ENCODE measurements at places on chromosomes 1 and 21.

DNA sequence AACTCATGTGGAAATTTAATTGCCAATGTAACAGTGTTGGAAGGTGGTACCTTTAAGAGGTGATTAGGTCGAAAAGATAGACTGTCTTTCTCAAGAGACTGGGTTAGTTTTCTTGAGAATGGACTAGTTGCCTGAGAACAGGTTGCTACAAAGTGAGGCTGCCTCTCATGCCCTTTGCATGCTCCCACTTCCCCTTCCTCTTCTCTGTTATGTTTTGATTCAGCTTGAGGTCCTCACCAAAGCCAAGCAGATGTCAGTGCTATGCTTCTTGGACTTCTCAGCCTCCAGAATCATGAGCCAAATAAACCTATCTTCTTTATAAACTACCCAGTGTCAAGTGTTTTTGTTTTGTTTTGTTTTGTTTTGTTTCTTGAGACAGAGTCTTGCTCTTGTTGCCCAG is 187.0 kb upstream of the RUNX1 start:
- DNase-seq: no peak

- DNase-seq: no peak
Measured at GRCh38 chr21:33434770-33435360, 31.7 kb downstream of the IFNGR2 start.

- no peak for DNase-seq
Measured at GRCh38 chr1:176159993-176160392, 47.1 kb downstream of the COP1 start.

GRCh38 chr1:94095744-94096469 is 25.0 kb downstream of the ABCA4 start:
- no peak for DNase-seq

- DNase-seq: no peak
Measured at GRCh38 chr1:13701271-13701640, 1.3 kb downstream of the PRDM2 start.

DNA sequence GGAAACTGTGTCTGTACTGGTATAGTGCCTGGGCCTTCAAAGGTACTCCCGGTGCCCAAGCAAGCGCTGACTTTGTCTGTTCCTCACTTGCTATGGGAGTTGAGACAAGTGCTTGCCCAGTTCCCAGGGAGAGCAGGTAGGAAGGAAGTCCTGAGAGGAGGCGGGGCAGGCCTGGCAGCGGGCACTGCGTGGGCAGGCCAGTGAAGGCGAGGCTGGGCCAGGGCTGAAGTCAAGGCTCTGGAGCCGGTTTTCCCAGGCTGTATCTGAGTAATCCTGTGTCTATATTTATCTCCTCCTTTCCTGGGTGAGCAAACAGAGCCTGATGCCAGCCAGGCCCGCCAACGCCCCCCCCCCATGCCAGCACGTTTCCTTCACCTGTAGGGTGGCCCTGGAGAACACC is 15.9 kb upstream of the EDN2 start:
- DNase-seq: no peak

- DNase-seq: no peak
Measured at GRCh38 chr1:1241588-1242219, 4.8 kb downstream of the C1QTNF12 start.

GRCh38 chr1:80154176-80154575 is 1147.6 kb upstream of the ADGRL4 start:
- DNase-seq: no peak

GRCh38 chr1:231203259-231204057 is 37.6 kb upstream of the GNPAT start:
- DNase-seq: no peak

GRCh38 chr1:248873409-248873992 is 14.6 kb upstream of the ZNF692 start:
- peak; percentile 99 for DNase-seq

DNA sequence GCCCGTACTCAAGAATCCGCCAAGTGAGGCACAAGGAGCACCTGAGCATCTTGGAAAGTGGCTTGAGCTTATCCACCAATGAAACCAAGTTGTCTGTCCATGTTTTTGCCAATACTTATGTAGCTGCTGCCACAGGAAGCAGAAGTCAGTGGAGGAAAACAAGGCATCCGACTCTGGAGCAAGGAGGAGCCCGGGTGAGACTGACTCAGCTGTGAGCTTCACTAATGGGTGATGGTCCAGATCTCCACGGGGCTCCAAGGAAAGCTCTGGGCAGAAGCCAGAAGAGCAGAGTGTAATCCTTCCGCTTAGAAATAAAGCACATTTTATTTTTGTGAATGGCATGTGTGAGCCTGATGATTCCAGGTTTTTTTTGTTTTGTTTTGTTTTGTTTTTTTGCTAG is 12.3 kb upstream of the SSR2 start:
- DNase-seq: no peak

GRCh38 chr1:96651517-96651916 is 70.1 kb upstream of the PTBP2 start:
- no peak for DNase-seq

GRCh38 chr1:185775501-185775900 is 41.3 kb downstream of the HMCN1 start:
- no peak for DNase-seq

DNA sequence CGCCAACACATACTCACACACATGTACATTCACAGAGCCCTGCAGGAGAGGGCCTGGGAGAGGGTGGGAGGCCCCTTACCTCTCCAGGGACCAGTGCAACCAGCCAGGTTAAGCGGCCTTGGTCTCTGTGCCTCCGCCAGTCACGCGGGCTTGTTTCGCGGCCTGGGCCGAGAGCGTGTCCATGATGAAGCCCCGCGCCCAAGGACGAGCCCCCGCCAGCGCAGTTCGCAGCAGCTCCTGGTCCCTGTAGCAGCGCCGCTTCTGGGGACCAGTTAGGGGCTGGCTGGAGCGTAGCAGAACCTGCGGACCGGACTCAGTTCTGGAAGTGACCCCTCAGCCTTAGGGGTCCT is 7.3 kb upstream of the FAM167B start:
- DNase-seq: no peak

- no peak for DNase-seq
Measured at GRCh38 chr1:210900079-210900478, 233.9 kb downstream of the KCNH1 start.

DNA sequence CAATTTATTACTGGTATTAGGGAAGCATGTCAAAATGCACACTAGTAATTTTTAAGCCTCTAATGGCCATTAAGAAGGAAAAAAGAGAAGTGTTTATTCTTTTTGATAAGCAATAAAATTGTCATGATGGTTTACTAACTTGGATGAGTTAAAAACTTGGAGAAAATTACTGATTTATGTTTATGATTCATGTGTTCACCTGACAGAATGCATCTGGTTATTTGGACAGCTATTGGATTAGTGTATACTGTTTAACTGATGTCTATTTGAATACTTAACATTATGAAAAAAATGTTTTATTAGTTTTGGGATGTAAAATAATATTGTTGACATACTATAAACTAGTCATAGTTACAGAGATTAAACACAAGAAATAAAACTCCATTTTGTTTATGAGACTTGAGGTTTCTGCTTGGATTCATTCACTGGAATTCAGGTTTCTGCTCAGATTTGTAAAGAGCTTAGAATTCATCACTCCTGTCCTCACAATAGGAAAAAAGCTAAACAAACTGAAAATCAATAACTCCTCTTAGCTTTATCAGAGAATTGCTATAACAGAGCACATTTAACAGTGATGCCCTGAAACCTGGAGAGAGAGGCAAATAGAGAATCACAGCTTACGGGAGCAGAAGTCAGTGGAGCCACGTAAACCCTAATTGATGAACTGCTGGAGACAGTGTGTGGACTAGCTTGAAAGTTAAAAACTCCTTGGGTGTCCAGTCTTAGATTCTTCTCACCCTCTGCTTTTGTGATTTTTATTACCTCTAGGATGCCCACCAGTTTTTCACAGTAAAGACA is 56.7 kb downstream of the RALGPS2 start:
- DNase-seq: no peak

- DNase-seq: no peak
Measured at GRCh38 chr1:38283696-38284470, 237.3 kb upstream of the POU3F1 start.

- DNase-seq: no peak
Measured at GRCh38 chr21:39094847-39095579, 88.2 kb downstream of the PSMG1 start.

- DNase-seq: no peak
Measured at GRCh38 chr1:215111916-215112315, 29.4 kb downstream of the KCNK2 start.

- no peak for DNase-seq
Measured at GRCh38 chr1:85608851-85609250, 28.3 kb downstream of the CCN1 start.

DNA sequence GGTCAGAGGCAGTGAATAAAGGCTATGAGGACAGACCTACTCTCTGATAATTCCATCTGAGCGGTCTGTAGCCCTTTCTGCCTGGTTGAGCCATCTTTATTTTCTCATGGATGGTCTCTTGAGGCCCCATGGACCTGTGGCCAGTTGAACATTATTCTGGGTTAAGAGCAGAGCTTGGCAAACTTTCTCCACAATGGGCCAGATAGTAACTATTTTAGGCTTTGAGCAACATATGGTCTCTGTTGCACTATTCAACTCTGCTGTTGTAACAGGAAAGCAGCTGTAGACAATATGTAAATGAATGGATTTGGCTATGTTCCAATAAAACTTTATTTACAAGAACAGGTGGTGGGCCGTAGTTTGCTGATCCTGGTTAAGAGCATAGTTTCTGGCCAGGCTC is 62.7 kb downstream of the KAZN start:
- DNase-seq: no peak

- DNase-seq: no peak
Measured at GRCh38 chr1:156941675-156942074, 21.2 kb downstream of the LRRC71 start.

- DNase-seq: no peak
Measured at GRCh38 chr21:36582271-36582670, 102.3 kb upstream of the CLDN14 start.

GRCh38 chr1:56866656-56867055 is 12.1 kb downstream of the C8A start:
- DNase-seq: no peak

DNA sequence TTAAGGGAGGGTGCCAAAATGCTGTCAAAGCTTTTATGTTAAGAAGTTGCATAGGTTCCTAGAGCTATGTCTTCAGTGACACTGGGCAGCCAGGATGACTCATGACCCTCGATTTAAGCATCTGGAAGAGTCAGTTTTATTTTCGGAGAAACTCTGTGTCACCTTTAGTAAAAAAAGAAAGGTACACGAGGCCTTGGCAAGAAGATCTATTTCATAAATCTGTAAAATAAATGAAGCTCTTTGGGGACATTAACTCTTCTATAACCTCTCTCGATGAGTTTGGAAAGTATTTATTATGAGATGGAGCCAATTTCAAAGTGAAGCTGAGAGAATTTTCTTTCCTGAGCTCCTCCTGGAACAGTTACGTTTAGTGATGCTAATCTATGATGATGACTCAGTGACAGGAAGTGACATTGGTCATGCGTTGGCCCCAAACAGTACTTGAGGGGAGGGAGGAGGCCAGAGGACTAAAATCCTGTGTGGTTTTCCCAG is 156.5 kb downstream of the HLX start:
- DNase-seq: no peak

GRCh38 chr21:27359141-27359540 is 392.3 kb upstream of the ADAMTS5 start:
- no peak for DNase-seq

- no peak for DNase-seq
Measured at GRCh38 chr1:54884135-54884586, 2.8 kb downstream of the DHCR24 start.

GRCh38 chr1:91557039-91557690 is 56.5 kb downstream of the CDC7 start:
- no peak for DNase-seq

DNA sequence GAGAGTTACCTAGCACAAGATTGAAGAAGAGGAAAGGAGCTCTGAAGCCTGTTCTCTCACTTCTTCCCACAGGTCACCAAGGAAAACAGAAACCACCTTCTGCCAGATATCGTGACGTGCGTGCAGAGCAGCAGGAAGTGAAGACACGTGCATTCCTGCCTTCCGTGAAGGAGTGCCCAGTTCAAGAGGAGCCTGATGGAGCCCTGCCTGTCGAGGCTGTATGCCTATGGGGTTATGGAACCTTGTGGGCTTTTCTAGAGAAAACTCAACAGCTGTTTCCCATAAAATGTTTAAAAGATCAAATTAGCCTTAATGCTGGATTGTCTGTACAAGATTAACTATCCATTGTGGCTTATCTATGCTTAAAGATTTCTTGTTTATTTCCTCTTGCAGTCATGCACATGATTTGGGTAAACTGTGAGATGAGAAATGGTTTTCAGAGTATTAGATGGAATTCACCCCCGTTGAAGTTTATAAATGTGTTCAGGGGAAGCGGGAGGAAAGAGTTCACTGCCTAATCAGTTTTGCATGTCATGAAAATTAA is 27.8 kb downstream of the NTPCR start:
- DNase-seq: no peak

DNA sequence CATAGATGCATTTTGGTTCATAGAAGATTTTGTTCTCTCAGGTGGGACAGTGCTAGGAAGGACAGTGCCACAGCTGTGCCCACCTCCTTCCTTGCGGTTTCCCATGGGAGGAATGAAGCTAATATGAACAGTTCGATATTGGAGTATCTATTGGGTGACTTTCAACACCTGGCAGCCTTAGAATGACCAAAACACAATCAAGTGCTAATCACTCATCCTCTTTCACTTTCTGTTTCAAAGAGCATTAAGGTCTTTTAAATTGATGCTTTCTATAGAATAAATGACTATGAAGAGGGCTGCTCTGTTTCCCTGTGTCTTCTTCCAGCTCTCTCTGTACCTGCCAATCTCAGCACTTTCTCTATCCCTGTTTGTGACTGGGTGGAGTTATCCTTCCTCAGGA is 784.0 kb downstream of the MRPL39 start:
- no peak for DNase-seq

- no peak for DNase-seq
Measured at GRCh38 chr1:218705911-218706893, 361.1 kb downstream of the TGFB2 start.

DNA sequence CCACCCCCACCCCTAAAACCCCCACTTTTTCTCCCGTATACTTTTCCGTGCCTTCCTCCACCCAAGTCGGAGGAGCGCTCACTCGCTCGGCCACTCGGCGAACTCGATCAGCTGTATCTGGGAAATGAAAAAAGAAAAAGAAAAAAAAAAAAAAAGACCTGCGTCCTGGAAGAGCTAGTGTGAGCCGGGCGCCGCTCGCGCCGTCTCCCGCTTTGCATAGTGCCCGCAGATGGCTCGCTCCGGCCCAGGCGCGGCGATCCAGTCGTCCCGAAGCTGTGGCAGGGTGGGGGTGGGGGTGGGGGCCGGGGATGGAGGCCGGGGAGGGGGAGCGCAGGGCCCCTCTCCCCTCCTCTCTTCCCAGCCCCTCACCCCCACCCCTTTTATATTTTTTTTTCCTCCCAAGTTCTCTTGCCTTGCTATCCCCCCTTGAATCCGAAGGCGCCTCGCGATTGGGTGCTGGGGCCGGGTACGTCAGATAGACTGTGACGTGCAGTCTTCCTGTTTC is 299 bp upstream of the PROX1 start:
- DNase-seq: no peak

Data from stimulated activated CD4-positive, alpha-beta T cell treated with anti-CD3 and anti-CD28 coated beads, Interleukin-12 subunit alpha, Interleukin-12 subunit beta, amount 100 ng/mL, for 48 hours (primary cell).